ENCODE measurements at places on chromosomes 7 and 10. TPM values are rescaled to one million over a fixed set of nuclear protein-coding genes. Genes with fewer than 3 reads are reported as not detected.
A peak's percentile ranks its signal among the peaks of the same experiment; 100 is the strongest.

Gene NME8
- total RNA-seq: 0.22 TPM

DNA sequence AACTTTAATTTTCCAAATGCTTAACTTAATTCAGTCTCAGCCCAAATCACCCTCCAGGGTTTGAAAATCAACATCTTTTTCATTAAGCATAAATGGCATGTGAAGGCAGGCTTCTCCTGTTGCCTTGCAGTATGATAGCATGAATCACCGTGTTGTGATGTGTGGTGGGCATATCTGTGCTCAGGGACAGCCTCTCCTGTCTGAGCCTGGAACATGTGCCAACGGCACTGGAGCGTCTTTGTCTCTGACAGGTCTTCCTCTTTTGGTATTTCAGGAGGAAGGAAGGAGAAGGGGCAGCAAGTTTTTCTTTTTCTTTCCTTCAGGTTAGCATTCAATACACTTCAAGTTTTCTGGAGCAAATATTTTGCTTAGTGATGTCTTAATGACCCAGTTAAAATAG lies 57.6 kb downstream of the LRGUK start:
- no peak overlapping the region for H3K4me3 ChIP-seq
- H3K27ac ChIP-seq: no peak overlapping the region
- DNase-seq: no peak

Gene HMX2
- not detected for total RNA-seq

GRCh38 chr10:70815504-70816219 lies at the start of gene SGPL1:
SGPL1 (plus strand) TSS chr10:70815948; CDS start chr10:70816854, 906 bp downstream.
- H3K4me3 ChIP-seq: peak within 1 kb of the TSS; percentile 70
- H3K27ac ChIP-seq: peak within 1 kb of the TSS; percentile 93
- H3K4me1 ChIP-seq: peaks cover 4% of the 10 kb centered on the region
- DNase-seq: peak; percentile 91

Gene GNGT1
- total RNA-seq: not detected

DNA sequence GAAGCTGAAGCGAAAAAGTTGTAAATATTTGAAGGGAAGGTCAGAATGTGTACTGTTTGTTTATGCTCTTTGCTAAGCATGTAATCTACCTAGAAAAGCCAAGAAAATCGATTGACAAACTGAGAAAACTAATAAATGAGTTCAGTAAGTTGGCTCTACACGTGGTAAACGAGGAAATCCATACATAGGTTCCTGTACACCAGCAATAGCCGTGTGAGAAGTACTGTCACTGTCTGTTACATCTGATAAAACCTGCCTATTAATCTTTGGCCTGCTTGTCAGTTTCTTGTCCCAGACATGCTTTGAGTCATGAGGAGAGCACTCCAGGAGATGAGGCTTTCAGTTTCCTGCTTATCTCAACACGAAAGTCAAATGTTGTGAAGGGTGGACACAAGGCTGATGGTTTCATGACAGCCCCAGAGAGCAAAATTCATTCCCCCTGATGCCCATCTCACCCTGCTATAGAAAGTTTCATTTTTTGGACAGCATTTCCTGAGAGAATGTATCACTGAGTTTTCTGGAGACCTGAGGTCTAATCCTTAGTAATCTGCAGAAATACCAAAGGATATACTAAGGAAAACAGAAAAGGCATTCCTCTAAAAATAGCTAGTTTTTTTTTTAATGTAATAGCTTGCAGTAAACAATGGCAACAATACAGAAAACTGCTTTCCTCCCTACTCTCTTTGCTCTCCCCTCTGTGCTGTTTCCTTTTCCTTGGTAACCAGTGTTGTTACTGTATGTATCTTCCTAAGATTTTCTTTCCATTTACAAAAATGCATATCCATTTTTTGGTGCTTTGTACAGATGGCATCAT lies 18.8 kb downstream of the BMPR1A start:
- peak overlapping the region; percentile 49 for H3K27ac ChIP-seq
- DNase-seq: peak; percentile 72
- peaks cover 4% of the 10 kb centered on the region for H3K4me1 ChIP-seq
- peaks cover 2% of the 10 kb centered on the region for H3K36me3 ChIP-seq

DNA sequence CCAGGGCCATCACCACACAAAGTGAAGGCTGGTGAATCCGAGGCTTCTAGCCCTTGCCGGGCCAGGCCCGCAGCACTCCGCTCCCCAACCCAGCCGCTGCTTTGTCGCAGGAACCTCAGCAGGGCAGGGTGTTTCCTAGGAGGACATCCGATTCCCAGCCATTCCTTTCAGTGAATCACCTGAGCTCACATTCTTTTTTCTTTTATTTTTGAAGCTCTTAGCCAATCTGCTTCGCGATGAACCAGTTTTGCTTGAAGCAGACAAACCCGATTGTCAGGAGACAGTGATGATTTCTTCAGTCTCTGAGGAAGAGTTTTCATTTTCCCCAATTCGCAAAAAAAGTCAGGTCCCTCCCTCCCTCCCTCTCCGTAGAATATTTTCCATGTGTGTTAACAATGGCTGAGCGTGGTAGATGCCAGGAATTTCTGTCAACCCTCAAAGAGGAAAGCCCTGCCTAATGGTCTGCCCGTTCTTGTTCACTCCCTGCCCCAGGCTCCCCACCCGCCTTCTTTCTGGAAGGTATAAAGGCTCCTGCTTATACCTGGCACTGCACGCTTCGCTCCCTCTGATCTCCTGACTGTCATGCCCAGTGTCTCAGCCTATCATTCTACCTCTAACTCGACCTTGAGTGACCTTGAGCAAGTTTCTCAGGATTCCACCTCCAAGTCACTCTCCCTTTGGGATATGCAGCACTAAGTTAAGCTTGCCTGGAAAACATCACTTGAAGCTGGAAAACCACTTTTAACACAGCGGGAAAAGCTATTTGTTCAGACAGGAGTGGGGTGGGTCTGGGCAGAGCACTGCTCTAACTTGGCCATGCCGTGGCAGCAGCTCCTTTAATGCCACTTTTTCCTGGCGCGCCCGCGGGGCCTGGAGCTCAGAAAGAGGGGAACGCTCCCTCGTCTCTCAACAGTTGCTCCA lies 35.1 kb downstream of the EGFR start:
- peak; percentile 93 for DNase-seq
- H3K27me3 ChIP-seq: no peaks in the 10 kb centered on the region
- H3K27ac ChIP-seq: peak overlapping the region; percentile 75

GRCh38 chr7:136652635-136653370 lies 215.6 kb upstream of the CHRM2 start:
- H3K27ac ChIP-seq: no peak overlapping the region
- no peak for DNase-seq
- H3K4me3 ChIP-seq: no peak overlapping the region
- no peaks in the 10 kb centered on the region for H3K27me3 ChIP-seq
- no peaks in the 10 kb centered on the region for H3K36me3 ChIP-seq
- H3K4me1 ChIP-seq: no peaks in the 10 kb centered on the region

GRCh38 chr10:78981970-78982281 lies 86.8 kb upstream of the ZMIZ1 start:
- DNase-seq: peak; percentile 49
- H3K27ac ChIP-seq: no peak overlapping the region
- H3K4me1 ChIP-seq: peaks cover 12% of the 10 kb centered on the region

DNA sequence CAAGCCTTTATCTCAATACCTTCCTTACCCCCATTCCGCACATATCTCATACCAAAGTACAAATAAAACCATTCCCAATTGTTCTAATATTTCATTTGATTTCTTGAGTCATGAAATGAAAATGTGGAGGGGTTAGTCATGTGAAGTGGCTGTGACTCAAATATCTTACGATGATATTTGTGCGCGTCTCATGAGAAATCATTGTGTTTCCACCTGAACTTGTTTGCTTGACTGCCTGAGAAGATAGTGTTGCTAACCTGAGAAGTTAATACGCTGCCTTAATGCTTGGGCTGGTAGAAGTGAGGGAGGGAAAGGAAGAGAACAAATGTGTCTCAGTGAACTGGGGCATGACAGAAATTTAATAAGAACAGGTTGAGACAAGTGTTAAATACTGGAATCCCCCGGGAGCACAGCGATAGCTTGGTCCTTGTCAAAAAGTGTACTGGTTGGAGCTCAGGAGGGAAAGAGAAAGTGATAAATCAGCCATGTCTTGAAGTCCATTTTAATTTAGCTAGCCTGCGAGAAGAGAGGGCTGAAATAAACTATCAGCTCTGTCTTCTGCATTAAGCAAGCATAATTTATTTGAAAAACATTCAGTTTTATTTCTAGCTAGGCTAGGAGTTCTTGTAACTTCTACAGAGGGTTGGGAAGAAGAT lies 7.2 kb upstream of the EPHA1 start:
- peaks cover 12% of the 10 kb centered on the region for H3K4me1 ChIP-seq
- DNase-seq: no peak
- no peak overlapping the region for H3K27ac ChIP-seq
- no peaks in the 10 kb centered on the region for H3K27me3 ChIP-seq

Gene FOXP2
- total RNA-seq: 10.0 TPM

Gene TACC2
- total RNA-seq: 53.6 TPM

DNA sequence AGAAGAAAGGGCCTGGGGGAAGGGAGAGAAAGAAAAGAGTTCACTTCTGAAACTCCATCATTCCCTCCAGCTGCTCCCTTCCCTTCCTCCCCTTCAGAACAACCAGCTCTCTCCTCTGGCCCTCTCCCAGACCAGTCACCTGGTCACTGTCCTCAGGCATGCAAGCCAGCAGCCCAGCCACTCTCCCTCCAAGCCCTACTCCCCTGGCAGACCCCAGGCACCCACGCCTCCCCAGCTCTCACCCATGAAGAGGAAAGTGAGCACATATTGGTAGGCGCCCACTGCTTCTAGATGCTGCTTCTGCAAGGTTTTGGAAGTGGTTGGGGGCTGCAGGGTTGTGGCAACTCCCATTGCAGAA lies 353 bp downstream of the MOGAT3 start:
- no peak overlapping the region for H3K27ac ChIP-seq
- H3K27me3 ChIP-seq: peaks cover 61% of the 10 kb centered on the region
- H3K36me3 ChIP-seq: no peaks in the 10 kb centered on the region
- peaks cover 5% of the 10 kb centered on the region for H3K4me1 ChIP-seq

DNA sequence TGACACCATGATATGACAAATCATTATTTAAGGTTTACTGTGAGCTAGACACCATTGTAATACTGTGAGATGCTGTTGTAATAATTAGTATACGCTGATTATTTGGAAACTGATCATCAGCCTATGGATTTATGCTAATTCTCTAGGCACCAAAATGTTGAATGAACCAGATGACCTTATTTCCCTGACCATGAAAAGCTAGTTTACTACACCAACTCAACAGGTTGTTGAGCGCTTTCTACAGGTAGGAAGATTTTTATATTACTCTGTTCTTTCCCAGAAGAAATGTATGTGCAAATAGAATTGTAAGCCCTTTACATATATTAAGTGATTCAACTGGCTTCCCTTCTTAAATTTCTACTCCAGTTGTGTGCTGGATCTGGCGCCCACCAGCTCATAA lies 6.2 kb downstream of the NRP1 start:
- H3K36me3 ChIP-seq: no peaks in the 10 kb centered on the region
- no peak for DNase-seq
- H3K27ac ChIP-seq: no peak overlapping the region
- H3K4me1 ChIP-seq: no peaks in the 10 kb centered on the region

GRCh38 chr10:77836299-77836820 lies 90.2 kb downstream of the DLG5 start:
- H3K4me1 ChIP-seq: peaks cover 8% of the 10 kb centered on the region
- H3K36me3 ChIP-seq: peaks cover 65% of the 10 kb centered on the region
- no peak overlapping the region for H3K4me3 ChIP-seq
- no peaks in the 10 kb centered on the region for H3K27me3 ChIP-seq
- peak overlapping the region; percentile 72 for H3K27ac ChIP-seq

DNA sequence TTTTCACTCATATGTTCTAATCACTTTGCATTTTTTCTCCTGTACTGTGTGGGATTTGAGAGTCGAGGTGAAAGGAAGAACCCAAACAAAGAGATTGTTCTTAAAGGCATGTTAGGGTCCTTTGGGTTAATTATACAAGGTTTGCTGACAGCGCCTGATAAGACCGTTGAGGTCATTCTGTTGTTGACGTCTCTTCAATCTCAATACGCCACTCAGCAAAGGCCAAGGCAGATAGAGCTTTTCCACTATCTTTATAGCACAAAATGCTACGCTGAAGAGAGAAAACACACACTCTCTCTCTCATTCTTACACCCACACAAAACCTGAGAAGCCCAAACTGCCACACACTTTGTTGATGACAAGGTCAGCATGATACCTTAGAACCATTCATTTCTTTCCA lies 228.7 kb downstream of the CNTNAP2 start:
- no peak overlapping the region for H3K4me3 ChIP-seq
- H3K27ac ChIP-seq: no peak overlapping the region
- no peaks in the 10 kb centered on the region for H3K36me3 ChIP-seq
- DNase-seq: no peak
- H3K27me3 ChIP-seq: no peaks in the 10 kb centered on the region

Gene NPTX2
- total RNA-seq: 7.3 TPM

DNA sequence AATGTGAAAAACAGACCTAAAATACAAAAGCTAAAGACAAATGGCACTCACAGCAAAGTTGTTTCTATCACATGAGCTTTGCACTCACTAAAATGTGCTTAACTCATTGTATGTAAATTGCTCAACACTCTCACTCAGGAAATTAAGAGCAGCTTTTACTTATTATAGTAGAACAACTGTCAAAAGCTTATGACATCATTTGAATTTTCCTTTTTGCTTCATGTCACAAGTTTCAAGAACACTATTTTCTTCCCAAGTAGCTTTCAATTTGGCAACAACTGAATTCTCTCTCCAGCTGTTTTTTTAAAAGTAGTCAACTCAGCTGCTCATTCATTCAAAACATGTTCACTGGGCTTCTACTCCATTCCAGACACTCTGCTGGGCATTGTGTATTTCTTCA lies 46.9 kb downstream of the ATE1 start:
- DNase-seq: peak; percentile 67
- no peaks in the 10 kb centered on the region for H3K4me1 ChIP-seq
- no peaks in the 10 kb centered on the region for H3K27me3 ChIP-seq
- no peak overlapping the region for H3K27ac ChIP-seq
- peaks cover 12% of the 10 kb centered on the region for H3K36me3 ChIP-seq
- H3K4me3 ChIP-seq: no peak overlapping the region

- no peak for DNase-seq
- no peaks in the 10 kb centered on the region for H3K36me3 ChIP-seq
- peaks cover 26% of the 10 kb centered on the region for H3K27me3 ChIP-seq
- no peak overlapping the region for H3K4me3 ChIP-seq
- no peak overlapping the region for H3K27ac ChIP-seq
- H3K4me1 ChIP-seq: no peaks in the 10 kb centered on the region
Measured at GRCh38 chr7:158573310-158573709, 14.3 kb downstream of the PTPRN2 start.

GRCh38 chr10:100303724-100304319 lies 17.3 kb upstream of the BLOC1S2 start:
- H3K27ac ChIP-seq: no peak overlapping the region
- H3K27me3 ChIP-seq: peaks cover 10% of the 10 kb centered on the region
- H3K36me3 ChIP-seq: no peaks in the 10 kb centered on the region
- H3K4me3 ChIP-seq: no peak overlapping the region
- DNase-seq: peak; percentile 21
- no peaks in the 10 kb centered on the region for H3K4me1 ChIP-seq

Gene DKK1
- 0.84 TPM for total RNA-seq

Gene TMEM130
- 2.3 TPM for total RNA-seq

All from muscle of leg (tissue), 16 donors.